ENCODE measurements at places on chromosomes 5 and 9.

GRCh38 chr9:112015736-112016135, 119.1 kb downstream of the UGCG start:
- no peak for DNase-seq

GRCh38 chr9:14480526-14480925, 166.6 kb upstream of the NFIB start:
- no peak for DNase-seq

- no peak for DNase-seq
Measured at GRCh38 chr5:109511980-109512734, 102.4 kb upstream of the PJA2 start.

GRCh38 chr5:176574297-176574591, 25.1 kb downstream of the CDHR2 start:
- no peak for DNase-seq

DNA sequence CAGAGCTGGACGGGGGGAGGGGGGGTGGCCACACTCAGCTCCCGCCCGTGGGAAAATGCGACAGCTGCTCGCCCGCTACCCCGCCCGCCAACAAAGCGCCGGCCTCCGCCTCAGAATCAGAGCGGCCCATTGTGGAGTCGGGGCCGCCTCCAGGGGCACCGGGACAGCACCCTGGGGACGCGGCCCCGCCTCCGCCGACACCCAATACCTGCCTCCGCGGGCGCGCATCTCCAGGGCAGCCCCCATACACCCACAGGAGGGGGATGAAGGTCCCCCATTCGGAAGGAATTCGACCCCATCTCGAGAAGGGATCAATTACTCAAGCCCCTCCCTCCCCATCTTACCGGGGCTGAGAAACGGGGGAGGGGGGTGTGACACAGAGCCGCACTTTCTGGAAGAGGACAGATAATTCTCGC, 1.3 kb downstream of the NOTCH1 start:
- DNase-seq: peak; percentile 81

DNA sequence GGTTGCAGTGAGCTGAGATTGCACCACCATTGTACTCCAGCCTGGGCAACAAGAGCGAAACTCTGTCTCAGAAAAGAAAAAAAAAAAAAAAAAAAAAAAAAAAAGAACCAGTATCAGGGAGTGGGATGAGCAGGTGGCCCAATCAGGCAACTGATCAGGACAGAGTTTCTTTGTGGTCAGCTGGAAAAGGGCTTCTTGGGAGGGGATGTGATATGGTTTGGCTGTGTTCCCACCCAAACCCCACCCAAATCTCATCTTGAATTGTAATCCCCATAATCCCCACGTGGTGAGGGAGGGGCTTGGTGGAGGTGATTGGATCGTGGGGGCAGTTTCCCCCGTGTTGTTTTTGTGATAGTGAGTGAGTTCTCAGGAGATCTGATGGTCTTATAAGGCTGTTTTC, 4.7 kb upstream of the GCNT1 start:
- no peak for DNase-seq

DNA sequence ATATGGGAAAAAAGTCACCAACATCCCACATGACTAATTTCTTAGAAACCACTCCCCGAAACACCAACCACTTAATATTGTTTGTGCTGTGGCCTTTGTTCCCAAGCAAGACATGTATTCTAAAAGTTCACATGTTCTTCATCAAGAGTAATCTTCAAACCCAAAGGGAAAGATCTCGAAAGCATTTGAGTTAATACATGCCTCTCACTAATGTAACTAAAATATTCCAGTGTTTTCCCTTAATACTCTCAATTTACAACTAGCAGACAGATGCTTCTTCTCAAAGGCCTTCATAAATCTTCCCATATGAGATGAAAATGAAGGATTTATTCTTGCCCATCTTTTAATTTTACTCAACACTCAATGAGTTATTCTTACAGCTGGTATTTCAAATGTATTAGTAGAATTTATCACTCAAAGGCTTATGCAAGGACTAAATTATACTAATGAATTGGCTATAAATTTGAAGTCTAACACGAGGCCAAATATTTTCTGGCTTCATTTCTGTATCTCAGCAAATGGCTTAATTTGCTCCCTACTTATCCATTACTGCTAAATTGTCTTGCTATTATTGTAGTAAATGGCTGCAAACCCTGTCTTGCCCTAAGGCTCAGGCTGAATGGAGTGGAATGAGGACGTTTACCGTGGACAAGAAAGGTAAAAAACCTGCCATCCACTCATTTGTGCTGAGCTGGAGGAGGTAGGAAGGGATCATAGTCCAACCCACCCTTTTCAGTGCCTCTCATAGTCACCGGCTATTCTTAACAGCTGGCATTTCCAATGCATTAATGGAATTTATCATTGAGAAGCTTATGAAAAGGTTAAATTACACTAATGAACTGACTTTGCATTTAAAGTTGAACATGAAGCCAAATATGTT, 474.4 kb downstream of the RASEF start:
- no peak for DNase-seq

DNA sequence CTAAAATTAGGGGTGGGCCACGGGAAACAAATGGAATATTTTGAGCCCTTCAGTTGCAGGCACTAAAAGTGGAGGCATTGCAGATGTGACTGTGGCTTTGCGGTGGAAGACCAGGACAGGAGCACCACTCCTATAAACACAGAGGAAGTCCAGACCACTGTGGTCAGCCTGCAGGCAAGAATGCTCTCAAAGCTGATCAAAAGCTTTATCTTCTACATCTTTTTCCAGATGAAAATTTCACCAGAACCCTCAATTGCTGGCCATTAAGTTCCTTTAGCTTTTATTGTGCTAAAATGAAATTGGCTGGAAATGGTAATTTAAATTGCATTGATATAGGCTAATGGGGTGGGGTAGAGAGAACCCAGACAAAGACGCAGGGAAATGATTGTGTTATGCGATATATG, 208.8 kb downstream of the ERCC6L2 start:
- no peak for DNase-seq

DNA sequence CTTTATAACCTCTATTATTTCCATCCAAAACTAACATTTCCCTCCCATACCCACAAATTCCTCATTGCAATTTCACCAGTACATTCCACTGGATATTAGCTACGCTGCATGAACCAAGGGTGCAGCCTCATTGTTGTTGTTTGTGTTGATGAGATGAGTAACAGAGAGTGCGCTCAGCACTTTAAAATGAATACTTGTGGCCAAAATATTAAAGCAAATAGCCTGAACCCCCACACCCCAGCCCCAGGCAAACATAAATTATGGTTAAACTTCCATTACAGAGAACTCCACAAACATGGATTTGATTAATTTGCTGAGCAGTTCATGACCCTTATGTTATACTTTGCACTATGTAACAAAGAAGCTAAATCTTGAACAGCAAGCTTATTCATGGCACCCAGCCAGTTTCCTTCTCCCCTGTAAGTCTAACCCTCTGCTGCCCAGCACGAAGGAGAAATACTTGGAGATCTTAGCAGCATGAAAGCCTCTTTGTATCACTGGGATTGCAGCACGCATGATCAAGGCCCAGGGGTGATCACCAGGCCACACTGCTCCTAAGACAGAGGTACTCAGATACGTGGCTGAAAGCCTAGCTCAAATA, 205.0 kb downstream of the DOCK8 start:
- no peak for DNase-seq

DNA sequence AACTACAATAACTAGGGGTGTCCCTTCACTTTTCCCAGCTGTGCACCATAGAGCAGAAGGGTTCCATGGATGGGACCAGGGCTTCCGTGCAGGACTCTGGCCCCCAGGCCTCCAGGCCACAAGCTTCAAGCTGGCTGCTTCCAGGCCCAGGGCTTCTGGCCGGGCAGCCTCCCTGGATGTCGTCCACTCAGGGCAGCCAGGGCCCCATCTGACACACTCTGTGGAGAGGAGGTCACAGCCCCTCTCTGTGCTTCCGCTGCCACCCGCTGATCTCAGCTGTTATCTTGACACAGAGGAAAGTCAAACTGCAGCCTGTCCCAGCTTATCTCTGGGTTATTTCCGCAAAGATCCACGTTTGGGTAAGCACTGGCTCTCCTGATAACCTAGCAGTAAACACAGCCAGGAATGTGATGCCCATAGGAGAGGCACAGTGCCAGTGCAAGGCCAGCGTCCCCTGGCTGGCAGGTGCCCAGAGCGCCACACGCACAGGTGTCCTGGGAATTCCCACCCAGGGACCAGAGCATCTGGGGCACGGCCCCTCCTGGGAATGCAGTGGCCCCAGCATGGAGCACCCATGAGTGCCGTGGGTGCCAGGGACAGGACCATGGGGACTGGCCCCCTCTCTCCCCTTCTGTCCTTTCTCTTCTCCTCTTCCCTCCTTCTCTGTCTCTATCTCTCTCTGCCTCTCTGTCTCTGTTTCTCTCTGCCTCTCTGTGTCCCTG, 15.6 kb upstream of the SLC6A19 start:
- DNase-seq: no peak

DNA sequence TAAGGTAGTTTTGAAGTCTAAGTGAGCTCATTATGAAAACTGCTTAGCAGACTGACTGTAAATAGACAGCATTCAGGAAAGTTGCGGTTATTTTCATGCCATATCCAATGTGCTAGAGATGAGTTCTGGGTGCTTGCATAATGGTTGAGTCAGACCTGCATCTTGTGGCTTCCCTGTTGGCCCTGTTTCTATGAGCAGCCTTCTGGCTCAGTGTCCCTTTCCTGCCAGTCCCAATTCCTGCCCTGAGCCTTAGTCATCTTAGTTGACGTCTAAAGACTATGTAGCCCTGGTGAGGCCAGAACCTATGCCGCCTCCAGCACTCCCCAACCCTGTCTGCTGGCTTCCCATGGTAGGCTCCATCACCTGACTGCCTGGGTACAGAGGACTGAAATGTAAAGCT, 76.3 kb upstream of the TNFSF8 start:
- no peak for DNase-seq

DNA sequence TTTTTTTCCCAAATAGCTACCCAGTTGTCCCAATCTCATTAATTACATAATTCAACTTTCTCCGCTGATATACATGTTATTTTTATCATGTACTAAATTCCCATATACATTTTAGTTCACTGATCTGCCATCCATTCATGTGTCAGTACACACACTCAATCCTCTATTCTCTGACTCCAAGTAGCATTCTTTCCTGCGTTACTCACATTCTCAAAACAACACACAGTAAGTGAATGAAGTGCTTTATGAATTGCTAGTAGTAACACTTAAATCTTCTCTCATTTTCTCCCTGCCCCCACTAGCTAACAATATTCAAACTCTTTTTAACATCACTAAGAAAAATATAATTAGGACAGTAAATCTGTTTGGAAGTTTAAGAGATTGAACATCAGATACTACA, 8.9 kb downstream of the ZNF366 start:
- no peak for DNase-seq

- DNase-seq: no peak
Measured at GRCh38 chr9:126147186-126147935, 179.3 kb upstream of the MVB12B start.

DNA sequence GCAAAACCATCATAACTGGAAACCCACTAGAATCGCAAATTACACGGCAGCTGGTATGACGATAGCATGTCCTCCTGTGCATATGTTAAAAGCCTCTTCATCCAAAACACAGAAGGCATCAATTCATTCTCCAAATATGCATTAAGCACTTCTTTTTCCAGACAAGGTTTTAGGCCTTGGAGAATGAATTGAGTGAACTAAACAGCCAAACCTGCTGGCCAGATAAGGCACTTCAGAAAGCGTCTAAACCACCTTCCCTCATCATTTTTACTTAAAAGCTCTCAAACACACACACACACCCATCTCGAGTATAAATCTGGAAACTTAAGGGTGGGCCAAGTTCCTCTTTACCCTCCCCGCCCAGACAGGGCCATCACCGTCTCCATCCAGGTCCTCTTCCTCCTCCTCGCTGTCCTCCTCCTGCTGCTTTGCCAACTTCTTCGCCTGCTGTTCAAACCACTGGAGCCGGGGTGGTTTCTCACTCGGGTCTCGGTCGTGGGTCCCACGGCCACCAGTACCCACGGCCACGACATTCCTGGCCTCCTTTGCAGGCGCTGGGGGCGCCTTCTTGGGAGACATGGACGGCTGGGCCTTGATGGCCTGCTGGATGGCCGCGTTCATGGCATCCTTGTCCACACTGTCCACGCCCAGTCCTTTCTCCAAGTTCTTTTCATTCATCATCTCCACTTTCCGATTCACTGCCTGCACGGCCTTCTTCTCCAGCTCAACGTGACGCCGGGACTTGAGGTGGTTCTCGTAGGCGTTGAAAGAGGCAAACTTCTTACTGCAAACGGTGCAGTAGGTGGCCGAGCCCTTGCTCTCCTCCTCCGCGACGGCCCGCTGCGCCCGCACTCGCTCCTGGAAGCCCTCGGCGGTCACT, 696 bp downstream of the ZNF622 start:
- no peak for DNase-seq

Measured in WERI-Rb-1 (cell line).